Right atrium auricular region (tissue), 2 donors: ENCODE measurements at places on chromosomes 7 and 10.

- no peaks in the 10 kb centered on the region for H3K4me1 ChIP-seq
- H3K4me3 ChIP-seq: no peak overlapping the region
- no peak for DNase-seq
- peaks cover 16% of the 10 kb centered on the region for H3K36me3 ChIP-seq
These were observed 42.7 kb downstream of the PTPN12 start for GRCh38 chr7:77579797-77580196.

- H3K27me3 ChIP-seq: no peaks in the 10 kb centered on the region
- no peaks in the 10 kb centered on the region for H3K36me3 ChIP-seq
- no peak for DNase-seq
- no peaks in the 10 kb centered on the region for H3K4me1 ChIP-seq
- H3K27ac ChIP-seq: no peak overlapping the region
- no peak overlapping the region for H3K4me3 ChIP-seq
These were observed 567.2 kb downstream of the SUGCT start for GRCh38 chr7:40701836-40702551.

DNA sequence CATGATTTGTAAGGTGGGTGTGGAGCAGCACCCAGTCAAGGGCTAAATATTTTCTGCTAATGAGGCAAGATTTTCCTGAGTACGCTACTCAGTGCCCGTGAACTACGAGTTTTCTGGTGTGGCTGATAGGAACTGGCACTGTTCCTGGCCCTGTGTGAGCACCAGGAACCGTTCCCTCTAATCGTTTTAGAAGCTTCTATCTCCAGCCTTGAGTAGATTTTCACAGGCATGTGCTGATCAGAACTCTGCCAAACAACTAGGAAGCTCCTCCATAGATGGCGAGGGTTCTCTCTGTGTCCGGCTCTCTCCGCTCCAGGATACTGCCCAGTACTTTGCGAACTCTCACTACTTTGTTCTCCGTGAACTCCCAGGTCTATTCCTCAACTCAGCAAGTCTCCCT is 17.7 kb downstream of the TRIM4 start:
- no peak overlapping the region for H3K4me3 ChIP-seq
- H3K27me3 ChIP-seq: no peaks in the 10 kb centered on the region
- peaks cover 67% of the 10 kb centered on the region for H3K36me3 ChIP-seq
- no peak for DNase-seq
- H3K4me1 ChIP-seq: no peaks in the 10 kb centered on the region

DNA sequence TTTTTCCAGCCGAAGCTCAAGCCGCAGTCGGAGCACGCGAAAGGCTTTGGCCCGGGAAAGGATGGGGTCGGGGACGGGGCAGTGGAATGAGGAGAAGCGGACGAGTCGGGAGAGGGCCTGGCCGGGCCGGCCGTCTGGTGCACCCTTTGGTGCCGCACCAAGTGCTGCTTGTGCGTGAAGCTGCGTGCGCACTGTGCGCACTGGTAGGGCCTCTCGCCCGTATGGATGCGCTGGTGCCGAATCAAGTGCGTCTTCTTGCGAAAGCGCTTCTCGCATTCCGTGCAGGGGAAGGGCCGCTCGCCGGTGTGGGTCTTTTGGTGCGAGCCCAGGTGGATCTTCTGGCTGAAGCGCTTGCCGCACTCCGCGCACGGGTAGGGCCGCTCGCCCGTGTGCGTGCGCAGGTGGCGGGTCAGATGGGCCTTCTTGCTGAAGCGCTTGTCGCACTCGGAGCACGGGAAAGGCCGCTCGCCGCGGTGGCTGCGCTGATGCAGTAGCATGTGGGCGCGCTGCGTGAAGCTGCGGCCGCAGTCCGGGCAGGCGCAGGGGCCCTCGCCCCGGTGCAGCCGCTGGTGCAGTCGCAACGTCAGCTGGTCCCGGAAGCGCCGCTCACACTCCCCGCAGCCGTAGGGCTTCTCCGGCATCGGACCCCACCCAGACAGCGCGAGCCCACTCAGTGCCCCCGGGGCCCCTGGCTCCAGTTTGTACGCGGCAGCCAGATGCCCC is 7.8 kb downstream of the ZNF467 start:
- no peak for DNase-seq
- H3K4me1 ChIP-seq: peaks cover 11% of the 10 kb centered on the region
- peak overlapping the region; percentile 19 for H3K4me3 ChIP-seq
- H3K27me3 ChIP-seq: no peaks in the 10 kb centered on the region
- H3K27ac ChIP-seq: no peak overlapping the region

DNA sequence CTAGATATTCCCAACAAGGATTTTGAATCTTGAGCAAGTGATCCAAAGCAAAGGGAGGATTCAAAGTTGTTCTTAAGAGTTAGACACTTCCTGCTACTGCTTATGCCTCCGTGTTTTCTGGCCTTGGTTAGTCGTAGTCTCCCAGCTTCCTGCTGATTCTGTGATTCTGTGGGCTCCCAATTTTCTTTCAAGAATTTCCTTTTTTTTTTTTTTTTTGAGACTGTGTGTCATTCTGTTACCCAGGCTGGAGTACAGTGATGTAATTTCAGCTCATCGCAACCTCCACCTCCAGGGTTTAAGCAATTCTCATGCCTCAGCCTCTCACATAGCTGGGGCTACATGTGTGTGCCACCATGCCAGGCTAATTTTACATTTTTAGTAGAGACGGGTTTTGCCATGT is 4.4 kb upstream of the ITGB8 start:
- H3K4me3 ChIP-seq: no peak overlapping the region
- no peaks in the 10 kb centered on the region for H3K4me1 ChIP-seq
- no peaks in the 10 kb centered on the region for H3K27me3 ChIP-seq
- H3K27ac ChIP-seq: no peak overlapping the region

- no peaks in the 10 kb centered on the region for H3K36me3 ChIP-seq
- DNase-seq: no peak
- no peaks in the 10 kb centered on the region for H3K4me1 ChIP-seq
- H3K27me3 ChIP-seq: no peaks in the 10 kb centered on the region
These were observed 82.0 kb downstream of the RNF133 start for GRCh38 chr7:122616951-122617350.
